ENCODE measurements at places on chromosomes 2 and 18.

DNA sequence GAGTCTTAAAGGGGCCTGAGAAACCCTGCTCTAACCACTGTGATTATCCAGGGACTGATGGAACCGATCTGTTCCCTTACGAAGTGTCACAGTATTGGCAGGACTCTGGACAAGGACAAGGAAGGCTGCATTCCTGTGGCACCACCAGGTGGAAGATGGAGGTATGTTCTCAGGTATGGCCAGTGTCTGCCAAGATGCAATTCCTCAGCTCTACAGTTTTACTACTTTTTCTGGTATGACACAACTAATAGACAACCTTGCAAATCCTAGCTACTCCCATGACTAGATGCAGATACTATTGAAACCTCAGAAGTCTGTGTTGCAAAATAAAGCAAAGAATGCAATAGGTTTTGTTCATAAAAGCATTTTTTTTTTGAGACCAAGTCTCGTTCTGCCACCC, 14.6 kb downstream of the RAB31 start:
- DNase-seq = no peak

GRCh38 chr2:176122683-176123410, at the start of gene HOXD9:
Gene HOXD9 (plus strand): TSS chr2:176122719. CDS start chr2:176122769, 50 bp downstream.
- DNase-seq = no peak

DNA sequence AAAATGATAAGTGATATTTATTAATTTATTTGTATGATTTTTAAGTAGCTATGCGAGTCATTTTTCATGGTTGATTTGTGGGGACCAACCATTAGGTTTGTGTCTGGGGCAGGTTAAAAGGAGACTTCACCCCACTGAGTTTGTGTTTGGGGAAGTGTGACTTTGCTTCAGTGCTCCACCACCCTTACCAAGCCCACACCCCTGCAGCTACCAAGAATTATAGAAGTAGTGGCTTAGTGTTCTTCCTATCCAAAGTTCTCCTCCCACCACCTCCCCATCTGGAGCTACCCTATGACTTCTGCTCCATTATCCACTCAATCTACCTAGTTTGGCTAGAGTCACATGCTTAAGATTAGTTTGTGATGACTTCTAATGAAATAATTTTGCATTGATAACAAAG, 182.1 kb upstream of the ZEB2 start:
- DNase-seq = peak; percentile 63

DNA sequence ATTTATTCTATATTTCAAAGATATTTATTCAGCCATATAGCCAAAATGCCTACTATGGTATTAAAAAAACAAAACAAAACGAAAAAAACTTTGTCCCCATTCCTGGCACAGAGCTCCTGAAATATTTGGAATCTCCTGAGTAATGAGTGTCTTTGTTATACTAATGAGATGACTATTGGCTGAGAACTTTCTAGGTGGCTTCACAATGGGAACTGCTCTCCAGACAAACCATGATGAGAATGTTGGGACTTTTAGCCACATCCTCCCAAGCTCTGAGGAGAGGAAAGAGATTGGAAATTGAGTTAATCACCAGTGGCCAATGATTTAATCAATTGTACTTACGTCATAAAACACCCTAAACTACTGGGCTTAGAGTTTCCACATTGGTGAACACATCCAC, 631.8 kb upstream of the SETBP1 start:
- DNase-seq = no peak

DNA sequence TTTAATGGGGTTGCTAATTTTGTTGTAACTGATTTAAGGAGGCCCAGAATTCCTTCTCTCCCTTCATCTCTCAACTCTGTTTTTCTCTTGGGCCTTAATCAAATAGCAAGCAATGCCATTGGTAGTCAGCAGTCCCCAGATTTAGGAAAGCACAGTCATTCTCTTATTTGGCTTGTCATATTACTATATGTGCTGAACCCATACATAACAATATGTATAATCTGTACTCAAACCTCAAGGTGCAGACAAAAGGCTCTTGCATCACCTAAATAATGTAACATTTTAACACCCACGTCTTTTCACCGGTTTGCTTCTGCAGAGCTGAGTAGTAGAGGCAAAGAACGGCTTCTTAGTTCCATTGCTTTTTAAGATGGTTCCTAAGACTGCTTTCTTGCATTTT, 33.4 kb downstream of the METTL8 start:
- no peak for DNase-seq

DNA sequence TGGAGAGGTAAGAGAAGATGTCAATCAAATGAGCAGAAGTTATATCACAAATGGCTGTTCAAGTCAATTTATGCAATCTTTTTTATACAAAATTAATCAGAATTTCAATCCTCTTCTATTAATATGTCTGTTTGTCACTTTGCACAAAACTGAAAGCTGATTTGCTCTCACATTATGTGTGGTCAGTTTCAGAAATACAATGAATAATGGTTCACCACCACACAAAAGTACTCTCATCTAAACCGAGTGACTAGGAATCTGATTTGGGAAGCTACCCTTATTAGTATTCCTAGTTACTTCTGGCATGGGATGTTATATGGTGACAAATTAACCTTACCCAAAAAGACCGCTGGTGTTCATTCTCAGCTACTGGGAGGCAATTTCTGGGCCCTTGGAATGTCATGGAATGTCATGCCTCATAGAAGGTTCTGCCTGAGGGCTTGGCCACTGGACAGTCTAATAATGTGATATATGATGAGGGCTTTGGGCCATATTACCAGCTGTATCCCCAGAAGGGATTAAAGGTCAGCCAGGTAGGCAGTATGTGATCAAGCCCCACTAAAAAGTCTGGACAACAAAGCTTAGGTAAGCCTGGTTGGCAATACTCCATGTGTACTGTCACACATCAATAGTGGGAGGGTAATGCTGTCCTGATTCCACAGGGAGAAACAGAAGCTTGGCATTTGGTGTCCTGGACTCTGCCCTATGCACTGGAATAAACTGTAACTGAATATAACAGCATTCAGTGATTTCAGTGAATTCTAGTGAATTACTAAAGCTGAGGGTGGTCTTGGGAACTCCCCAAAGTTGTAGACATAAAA, 113.2 kb downstream of the PIGN start:
- no peak for DNase-seq

GRCh38 chr2:234500394-234501006, 3.6 kb upstream of the ARL4C start:
- peak; percentile 26 for DNase-seq
